Neural crest cell (in vitro differentiated cells): ENCODE measurements at places on chromosomes 6 and 20. TPM values are rescaled to one million over a fixed set of nuclear protein-coding genes. Genes with fewer than 3 reads are reported as not detected.
A peak's percentile ranks its signal among the peaks of the same experiment; 100 is the strongest.

GRCh38 chr6:22147921-22148776, 148.7 kb downstream of the PRL start:
- peak overlapping the region; percentile 81 for H3K27ac ChIP-seq
- no peaks in the 10 kb centered on the region for H3K36me3 ChIP-seq
- no peaks in the 10 kb centered on the region for H3K27me3 ChIP-seq
- peak overlapping the region; percentile 32 for H3K4me3 ChIP-seq
- peaks cover 64% of the 10 kb centered on the region for H3K4me1 ChIP-seq

GRCh38 chr6:71114986-71115385, 158.1 kb upstream of the B3GAT2 start:
- no peak overlapping the region for H3K27ac ChIP-seq
- H3K36me3 ChIP-seq, result peaks cover 4% of the 10 kb centered on the region
- H3K4me1 ChIP-seq, result peaks cover 6% of the 10 kb centered on the region
- no peak for DNase-seq
- no peak overlapping the region for H3K4me3 ChIP-seq

- no peak overlapping the region for H3K27ac ChIP-seq
- no peaks in the 10 kb centered on the region for H3K27me3 ChIP-seq
- no peak for DNase-seq
- H3K4me3 ChIP-seq, result no peak overlapping the region
- H3K36me3 ChIP-seq, result no peaks in the 10 kb centered on the region
Observed at GRCh38 chr6:134539865-134540323, 222.0 kb upstream of the SGK1 start.

GRCh38 chr20:52945862-52946522, 26.2 kb upstream of the TSHZ2 start:
- H3K27me3 ChIP-seq, result no peaks in the 10 kb centered on the region
- H3K36me3 ChIP-seq, result no peaks in the 10 kb centered on the region
- no peaks in the 10 kb centered on the region for H3K4me1 ChIP-seq
- no peak overlapping the region for H3K27ac ChIP-seq

DNA sequence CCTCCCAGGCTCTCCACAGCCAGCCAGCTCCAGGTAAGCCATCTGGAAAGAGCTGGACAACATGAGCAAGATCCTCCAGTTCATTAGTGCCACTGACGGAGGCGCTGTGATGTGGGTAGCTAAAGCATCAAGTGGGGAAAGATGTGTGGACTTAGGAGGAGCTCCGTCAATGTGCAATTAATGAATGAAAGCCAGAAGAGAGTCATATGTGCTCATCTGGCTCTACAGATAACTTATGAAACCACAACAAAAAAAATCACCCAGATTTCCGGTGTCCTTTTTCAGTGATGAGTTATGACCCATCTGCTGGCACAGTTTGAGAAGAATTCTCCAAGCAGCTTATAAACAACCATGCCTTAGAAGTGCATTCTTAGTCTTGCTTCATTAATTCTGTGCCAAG, 311.7 kb upstream of the PLCB4 start:
- H3K36me3 ChIP-seq, result peaks cover 3% of the 10 kb centered on the region
- DNase-seq, result no peak

- H3K27ac ChIP-seq, result no peak overlapping the region
- no peak overlapping the region for H3K4me3 ChIP-seq
- peaks cover 5% of the 10 kb centered on the region for H3K36me3 ChIP-seq
- H3K4me1 ChIP-seq, result no peaks in the 10 kb centered on the region
- no peak for DNase-seq
Observed at GRCh38 chr6:53565886-53566285, 21.0 kb upstream of the GCLC start.

GRCh38 chr20:33948480-33948879, 45.2 kb upstream of the RALY start:
- H3K27ac ChIP-seq, result no peak overlapping the region
- peaks cover 12% of the 10 kb centered on the region for H3K4me1 ChIP-seq
- no peak for DNase-seq
- H3K4me3 ChIP-seq, result no peak overlapping the region
- peaks cover 6% of the 10 kb centered on the region for H3K27me3 ChIP-seq
- peaks cover 3% of the 10 kb centered on the region for H3K36me3 ChIP-seq

DNA sequence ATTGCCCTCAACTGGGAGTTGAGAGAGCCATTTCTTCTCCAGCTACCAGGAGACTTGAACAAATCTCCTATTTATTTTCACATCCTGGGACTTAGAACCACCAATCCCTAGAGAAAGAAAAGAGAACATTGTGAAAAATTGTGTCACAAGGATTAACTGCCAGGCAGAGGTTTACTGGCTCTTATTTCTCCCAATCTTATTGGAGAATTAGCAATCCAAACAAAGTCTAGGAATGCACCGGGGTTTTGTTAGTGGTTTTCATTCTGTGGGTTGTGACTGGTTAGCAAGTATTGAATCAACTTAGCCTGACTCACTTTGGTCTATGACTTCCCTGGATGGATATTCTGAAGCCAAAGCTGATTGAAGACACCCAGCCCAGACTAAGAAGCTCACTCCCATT, 21.2 kb upstream of the ENPP5 start:
- H3K4me1 ChIP-seq, result no peaks in the 10 kb centered on the region
- no peak for DNase-seq
- H3K27me3 ChIP-seq, result peaks cover 4% of the 10 kb centered on the region
- H3K4me3 ChIP-seq, result no peak overlapping the region
- no peaks in the 10 kb centered on the region for H3K36me3 ChIP-seq

GRCh38 chr20:32792316-32792715, 27.4 kb upstream of the MAPRE1 start:
- H3K36me3 ChIP-seq, result peaks cover 13% of the 10 kb centered on the region
- peak; percentile 52 for DNase-seq
- H3K4me3 ChIP-seq, result peak overlapping the region; percentile 32
- H3K27ac ChIP-seq, result peak overlapping the region; percentile 30
- H3K27me3 ChIP-seq, result no peaks in the 10 kb centered on the region

GRCh38 chr6:151339369-151339768, 52.0 kb downstream of the ZBTB2 start:
- no peaks in the 10 kb centered on the region for H3K27me3 ChIP-seq
- no peak for DNase-seq
- H3K27ac ChIP-seq, result no peak overlapping the region
- H3K4me3 ChIP-seq, result no peak overlapping the region

- no peak overlapping the region for H3K4me3 ChIP-seq
- H3K36me3 ChIP-seq, result no peaks in the 10 kb centered on the region
- peaks cover 17% of the 10 kb centered on the region for H3K4me1 ChIP-seq
Observed at GRCh38 chr6:46626228-46626909, 26.2 kb downstream of the CYP39A1 start.

DNA sequence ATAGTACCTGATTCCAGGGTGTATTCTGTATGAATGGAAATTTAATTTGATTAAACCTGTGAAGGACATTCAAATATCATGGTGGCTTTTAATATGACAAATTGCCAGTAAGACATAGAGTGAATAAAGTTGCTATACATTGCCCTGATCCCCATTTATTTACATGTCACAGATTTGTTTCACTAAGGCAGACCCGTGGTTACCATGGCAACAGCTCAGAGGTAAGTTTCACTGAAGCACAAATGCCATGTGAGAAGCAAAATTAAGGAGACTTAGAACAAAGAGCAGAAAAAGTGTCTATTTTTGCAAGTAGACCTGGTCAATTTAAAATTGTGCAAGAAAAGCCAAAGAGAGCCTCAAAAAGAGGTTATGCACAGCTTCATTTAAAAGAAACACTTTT, 63.7 kb downstream of the PXDC1 start:
- H3K4me1 ChIP-seq, result peaks cover 13% of the 10 kb centered on the region
- no peak overlapping the region for H3K27ac ChIP-seq

Gene HLA-C
- total RNA-seq, result 70.4 and 72.4 TPM in 2 replicates

Gene BEND6
- 1.8 and 2.3 TPM in 2 replicates for total RNA-seq

Gene TGM6
- not detected in 2 replicates for total RNA-seq

Gene FAM83B
- not detected in 2 replicates for total RNA-seq

Gene SLC35D3
- total RNA-seq, result not detected in 2 replicates

Gene TGM3
- total RNA-seq, result 0.23 and 0.43 TPM in 2 replicates

Gene ID1
- 4.3 and 5.8 TPM in 2 replicates for total RNA-seq
